ENCODE measurements at places on chromosomes 1 and 21. TPM values are rescaled to one million over a fixed set of nuclear protein-coding genes. Genes with fewer than 3 reads are reported as not detected.

DNA sequence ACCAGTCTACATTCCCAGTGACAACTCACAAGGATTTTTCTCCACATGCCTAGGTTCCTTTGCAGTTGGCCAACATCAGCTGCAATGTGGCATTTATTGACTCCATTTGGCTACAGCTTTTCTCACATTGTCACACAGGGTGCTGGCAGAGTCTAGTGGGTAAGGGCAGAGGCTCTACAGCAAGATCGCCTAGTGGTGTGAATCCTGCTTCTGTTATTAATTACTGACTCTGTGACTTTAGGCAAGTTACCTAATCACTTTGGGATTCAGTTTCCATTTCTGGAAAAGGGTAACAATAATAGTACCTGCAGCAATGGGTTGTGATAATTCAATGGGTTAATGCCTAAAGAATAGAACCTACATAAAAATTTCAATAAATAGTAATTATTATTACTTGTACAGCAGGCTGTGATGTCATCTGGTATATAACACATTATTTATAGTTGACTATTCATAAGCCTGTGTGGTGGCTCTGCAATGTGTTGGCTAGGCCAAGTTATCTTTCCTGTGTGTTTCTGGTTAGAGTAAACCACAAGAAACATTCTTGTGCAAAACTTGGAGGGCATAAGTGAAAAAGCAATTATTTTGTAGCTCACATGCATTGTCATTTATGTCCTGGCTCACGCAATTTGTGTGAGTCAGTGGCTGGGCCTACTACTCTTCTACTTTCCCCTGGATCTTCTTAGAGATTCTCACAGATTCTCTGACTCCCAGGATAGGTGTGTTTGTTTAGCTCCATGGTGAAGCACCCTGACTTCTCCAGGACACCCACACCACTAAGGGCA lies 59.5 kb downstream of the PTGS2 start:
- peak; percentile 33 for DNase-seq

- no peak for DNase-seq
Observed at GRCh38 chr1:188137221-188137620, 1308.5 kb downstream of the PLA2G4A start.

GRCh38 chr21:40902299-40902698 lies 55.3 kb upstream of the DSCAM start:
- DNase-seq: no peak

GRCh38 chr1:54259546-54260140 lies 59.7 kb downstream of the MRPL37 start:
- DNase-seq: no peak

The GON4L gene
- 26.9 TPM for total RNA-seq

DNA sequence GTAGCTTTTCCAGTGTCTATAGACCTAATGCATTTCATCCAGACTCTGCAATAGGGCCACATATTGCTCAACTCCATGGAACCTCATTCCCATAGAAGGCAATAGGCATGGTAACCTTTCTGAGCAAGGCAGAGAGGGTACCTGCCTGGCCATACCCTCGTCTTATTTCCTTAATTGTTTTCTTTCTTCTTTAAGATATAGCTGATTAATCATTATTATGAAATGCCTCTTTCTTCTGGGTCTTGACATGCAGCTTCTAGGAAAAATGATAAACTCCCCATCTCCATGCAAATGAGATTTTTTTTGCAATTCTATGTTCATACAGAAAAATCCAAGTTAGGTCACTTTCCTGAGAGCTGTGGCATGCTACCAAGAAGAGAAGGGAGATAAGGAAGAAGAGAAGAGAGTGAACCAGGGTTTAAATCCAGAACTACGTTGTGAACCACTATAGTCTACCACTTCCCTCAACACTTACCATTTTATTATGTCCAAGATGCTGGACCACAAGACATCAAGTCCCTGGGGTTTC lies 33.0 kb upstream of the IL20 start:
- no peak for DNase-seq

GRCh38 chr1:91870322-91870721 lies 15.6 kb downstream of the TGFBR3 start:
- no peak for DNase-seq

DNA sequence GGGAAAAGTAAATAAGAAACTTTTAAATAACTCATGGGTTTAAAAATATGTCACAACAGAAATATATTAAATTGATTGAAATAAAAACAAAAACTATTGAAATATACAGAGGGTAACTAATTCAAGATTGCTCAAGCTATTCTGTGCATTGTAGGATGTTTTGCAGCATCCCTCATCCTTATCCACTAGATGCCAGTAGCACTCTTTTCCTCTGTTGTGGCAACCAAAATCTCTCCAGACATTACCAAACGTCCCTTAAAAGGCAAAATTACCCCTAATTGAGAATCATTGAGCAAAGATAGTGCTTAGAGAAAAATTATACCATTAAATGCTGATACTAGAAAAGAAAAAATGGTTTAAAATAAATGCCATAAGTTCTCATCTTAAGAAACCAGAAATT lies 682.6 kb downstream of the RWDD3 start:
- no peak for DNase-seq

- no peak for DNase-seq
Observed at GRCh38 chr1:108611984-108612383, 48.9 kb downstream of the HENMT1 start.

The KCNE1 gene
- not detected for total RNA-seq

The ZNF695 gene
- 11.4 TPM for total RNA-seq

The IQGAP3 gene
- 66.2 TPM for total RNA-seq

Measured in A172 (cell line).